Mucosa of descending colon (tissue), 3 donors: ENCODE measurements at places on chromosomes 11 and 22. TPM values are rescaled to one million over a fixed set of nuclear protein-coding genes. Genes with fewer than 3 reads are reported as not detected.

DNA sequence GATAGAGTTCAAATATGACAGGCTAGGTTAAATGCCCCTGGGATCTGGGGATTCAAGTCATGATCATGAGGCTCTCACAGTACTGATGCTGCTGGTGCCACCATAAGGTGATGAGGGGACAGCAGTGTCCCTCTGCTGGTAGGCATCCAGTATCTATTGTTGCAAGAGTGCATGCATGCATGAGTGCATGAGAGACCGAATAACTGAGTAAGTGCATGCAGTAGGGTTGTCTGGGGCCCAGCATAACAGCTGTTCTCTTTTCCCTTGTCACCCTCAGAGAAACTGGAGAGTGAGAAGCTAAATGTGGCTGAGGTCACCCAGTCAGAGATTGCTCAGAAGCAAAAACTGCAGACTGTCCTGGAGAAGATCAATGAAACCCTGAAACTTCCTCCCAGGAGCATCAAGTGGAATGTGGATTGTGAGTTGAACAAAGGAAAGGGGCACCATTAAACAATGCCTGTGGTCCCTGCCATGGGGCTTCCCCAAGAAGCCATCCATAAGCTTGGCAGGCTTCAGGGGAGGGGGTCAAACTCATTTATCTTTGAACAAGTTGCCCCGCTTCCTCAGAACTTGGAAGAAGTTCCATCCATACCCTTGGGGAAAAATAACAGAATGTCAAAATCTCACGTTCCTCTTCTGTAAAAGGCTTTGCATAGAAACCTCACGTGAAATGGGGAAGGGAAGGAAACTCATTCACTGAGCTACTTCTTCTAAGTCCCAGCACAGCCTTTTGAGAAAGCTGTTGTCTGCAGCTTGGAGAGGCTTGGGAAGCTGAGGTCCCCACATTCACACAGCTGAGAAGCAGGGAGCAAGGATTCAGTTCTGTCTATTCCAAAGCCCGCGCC is 119.0 kb downstream of the PARVA start:
- no peak for DNase-seq

DNA sequence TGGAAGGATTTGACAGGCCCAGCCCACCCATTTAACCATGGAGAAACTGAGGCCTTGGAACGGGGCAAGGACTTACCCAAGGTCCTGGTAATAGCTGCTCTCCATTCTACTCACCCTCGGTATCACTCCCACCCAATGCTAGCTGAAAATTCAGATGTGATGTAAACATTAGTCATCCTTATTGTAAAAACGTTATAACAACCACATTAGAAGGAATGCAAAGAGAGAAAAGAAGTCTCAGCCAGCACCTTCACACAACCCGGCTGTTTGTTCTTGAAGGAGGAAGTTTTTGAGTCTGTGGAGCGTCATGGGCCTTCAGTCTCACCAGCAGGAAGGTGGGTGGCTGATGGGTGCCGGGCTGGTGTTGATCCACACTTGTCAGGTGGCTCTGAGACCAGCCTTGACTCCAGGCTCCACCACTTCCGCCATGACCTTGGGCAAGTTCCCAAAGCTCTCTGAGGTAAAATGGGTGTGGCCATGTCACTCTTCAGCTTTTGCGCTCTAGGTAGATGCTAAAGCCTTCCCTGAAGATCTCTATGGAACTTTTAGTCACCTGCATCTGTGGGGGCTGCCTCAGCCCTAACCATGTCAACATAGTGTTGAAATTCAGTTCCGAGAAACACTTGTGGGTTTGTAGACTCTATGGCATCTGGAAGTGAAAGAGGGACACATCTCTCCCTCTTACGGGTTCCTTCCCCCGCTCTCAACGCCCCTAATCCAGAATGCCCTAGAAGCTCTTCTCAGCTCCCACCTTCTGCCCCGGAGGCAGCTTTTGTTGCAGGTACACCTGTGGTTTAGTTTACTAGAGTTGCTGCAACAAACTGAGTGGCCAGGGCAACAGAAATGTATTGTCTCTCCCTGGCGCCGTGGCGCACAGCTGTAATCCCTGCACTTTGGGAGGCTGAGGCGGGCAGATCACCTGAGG is 14.8 kb downstream of the CD6 start:
- DNase-seq = peak; percentile 87

DNA sequence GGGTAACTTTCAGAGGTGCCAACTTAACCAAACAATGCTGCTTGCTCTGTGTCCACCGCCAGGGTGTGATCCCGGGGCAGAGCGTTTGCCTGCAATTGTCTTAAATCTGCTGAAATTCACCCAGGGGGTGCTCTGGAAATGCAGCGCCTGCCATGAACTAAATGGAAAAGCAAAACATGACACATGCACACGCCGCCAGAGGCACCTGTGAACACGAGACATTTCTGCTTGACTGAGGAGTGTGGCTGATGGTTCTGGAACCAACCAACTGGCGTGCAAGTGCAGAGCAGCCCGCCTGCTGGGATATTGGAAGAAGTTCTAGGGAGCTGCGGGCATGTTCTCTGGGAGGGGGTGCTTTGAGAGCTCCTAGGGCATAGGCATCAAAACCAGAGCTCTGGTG is 30.4 kb downstream of the DSCAML1 start:
- no peak for DNase-seq

- DNase-seq = no peak
These were observed 3.3 kb downstream of the FXYD6 start for GRCh38 chr11:117872975-117873827.

- no peak for DNase-seq
These were observed 16.1 kb downstream of the TMEM25 start for GRCh38 chr11:118547132-118547531.

GRCh38 chr11:123428116-123428715 is 1.9 kb upstream of the GRAMD1B start:
- DNase-seq = no peak

DNA sequence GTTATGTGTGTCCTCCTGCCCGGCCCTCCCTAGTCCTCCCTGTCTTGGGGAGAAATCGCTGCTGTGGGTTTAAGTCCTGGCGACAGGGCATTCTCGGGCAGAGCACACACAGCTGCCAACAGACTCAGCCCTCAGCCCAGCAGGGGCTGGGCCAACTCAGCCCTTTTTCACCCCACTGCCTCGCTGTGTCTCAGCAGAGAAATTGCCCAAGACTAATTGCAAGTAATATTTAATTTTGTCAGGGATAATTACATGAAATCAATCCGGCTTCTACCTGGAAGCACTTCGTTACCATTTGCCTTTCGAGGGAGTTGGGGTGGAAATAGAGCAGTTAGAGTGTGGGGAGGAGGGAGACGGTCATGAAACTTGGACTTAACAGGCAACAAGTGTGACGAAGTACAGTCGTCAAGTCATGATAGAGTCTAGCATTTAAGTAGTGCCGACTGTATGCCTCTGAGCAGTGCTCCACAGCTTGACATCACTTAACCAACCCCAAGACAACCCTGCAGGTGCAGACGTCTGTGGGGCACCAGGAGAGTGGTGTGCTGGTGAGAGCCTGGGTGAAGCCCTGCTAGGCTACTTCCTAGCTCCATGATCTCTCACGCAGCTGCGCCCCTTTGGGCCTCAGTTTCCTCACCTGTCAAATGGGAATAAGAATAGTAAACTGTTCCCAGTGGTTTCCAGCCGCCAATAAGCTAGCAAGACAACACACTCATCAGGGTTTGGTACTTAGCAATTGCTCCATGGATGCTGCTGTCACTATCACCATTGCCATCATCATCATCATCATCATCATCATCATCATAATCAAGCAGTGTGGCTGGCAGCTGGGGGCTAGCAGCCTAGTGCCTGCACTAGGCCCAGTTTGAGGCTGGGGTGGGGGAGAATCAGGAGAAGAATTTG is 29.2 kb downstream of the MN1 start:
- DNase-seq = no peak

SERPING1 gene
- 31.0 TPM for total RNA-seq

CDC42EP1 gene
- 52.0 TPM for total RNA-seq

- DNase-seq = no peak
These were observed 9.1 kb upstream of the SYT7 start for GRCh38 chr11:61589961-61590360.

CCDC90B gene
- 38.3 TPM for total RNA-seq

GVQW3 gene
- total RNA-seq = 4.7 TPM

MMP3 gene
- total RNA-seq = 0.47 TPM

GRCh38 chr11:94638301-94638901 is 71.2 kb downstream of the PIWIL4 start:
- DNase-seq = no peak

GRCh38 chr22:48853627-48854240 is 973.9 kb downstream of the BRD1 start:
- DNase-seq = no peak

GRCh38 chr11:114097832-114098231 is 38.3 kb downstream of the ZBTB16 start:
- DNase-seq = no peak

OR6A2 gene
- total RNA-seq = 0.29 TPM

DNA sequence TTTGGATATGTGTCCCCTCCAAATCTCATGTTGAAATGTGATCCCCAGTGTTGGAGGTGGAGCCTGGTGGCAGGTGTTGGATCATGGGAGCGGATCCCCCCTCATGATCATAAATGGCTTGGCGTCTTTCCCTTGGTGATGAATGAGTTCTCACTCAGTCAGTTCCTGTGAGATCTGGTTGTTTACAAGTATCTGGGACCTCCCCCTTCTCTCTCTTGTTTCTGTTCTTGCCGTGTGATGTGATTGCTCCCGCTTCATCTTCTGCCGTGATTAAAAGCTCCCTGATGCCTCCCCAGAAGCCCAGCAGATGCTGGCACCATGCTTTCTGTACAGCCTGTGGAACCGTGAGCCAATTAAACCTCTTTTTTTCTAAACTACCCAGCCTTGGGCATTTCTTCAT is 102.2 kb downstream of the SEZ6L start:
- no peak for DNase-seq

DNA sequence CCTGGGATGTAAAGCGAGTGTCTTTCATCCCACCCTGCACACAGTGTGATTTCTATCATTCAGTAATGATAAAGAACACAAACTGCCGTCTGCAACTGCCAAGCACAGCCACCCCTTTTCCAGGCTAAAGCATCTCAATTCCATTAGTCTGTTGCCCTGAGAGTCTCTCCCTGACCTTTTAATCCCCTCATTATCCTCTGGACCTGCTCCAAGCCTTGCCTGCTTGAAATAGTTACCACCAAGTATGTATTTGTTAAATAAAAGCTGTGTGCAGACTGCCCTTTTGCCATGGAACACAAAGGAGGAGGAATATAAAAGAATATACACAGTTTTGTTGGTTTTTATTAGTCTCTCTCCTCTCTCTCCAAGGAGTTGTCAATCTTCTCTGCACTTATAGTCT is 13.0 kb downstream of the GRAP2 start:
- DNase-seq = no peak

TMX2 gene
- 113 TPM for total RNA-seq

GRCh38 chr11:79400717-79401330 is 40.0 kb downstream of the TENM4 start:
- peak; percentile 54 for DNase-seq

DNA sequence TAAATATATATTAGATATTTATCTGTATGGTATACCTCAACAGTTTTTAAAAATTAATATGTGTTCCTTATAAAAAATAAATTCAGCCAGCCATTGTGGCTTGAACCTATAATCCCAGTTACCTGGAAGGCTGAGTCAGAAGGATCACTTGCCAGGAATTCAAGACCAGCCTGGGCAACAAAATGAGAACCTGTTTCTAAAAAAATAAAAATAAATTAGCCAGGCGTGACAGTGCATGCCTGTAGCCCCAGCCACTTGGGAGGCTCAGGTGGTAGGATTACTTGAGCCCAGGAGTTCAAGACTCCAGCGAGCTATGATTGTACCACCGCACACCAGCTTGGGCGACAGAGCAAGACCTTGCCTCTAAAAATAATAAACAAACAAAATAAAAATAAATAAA is 54.9 kb downstream of the PHF21A start:
- no peak for DNase-seq

GRCh38 chr11:111069066-111069465 is 176.5 kb upstream of the POU2AF2 start:
- DNase-seq = no peak

- no peak for DNase-seq
These were observed 2.4 kb upstream of the FGF3 start for GRCh38 chr11:69821511-69822040.

GGT1 gene
- 124 TPM for total RNA-seq

- DNase-seq = no peak
These were observed 122.5 kb downstream of the APIP start for GRCh38 chr11:34793666-34794065.

RHOD gene
- total RNA-seq = 7.2 TPM

- no peak for DNase-seq
These were observed 160.2 kb upstream of the LARGE1 start for GRCh38 chr22:34080433-34080832.

DNA sequence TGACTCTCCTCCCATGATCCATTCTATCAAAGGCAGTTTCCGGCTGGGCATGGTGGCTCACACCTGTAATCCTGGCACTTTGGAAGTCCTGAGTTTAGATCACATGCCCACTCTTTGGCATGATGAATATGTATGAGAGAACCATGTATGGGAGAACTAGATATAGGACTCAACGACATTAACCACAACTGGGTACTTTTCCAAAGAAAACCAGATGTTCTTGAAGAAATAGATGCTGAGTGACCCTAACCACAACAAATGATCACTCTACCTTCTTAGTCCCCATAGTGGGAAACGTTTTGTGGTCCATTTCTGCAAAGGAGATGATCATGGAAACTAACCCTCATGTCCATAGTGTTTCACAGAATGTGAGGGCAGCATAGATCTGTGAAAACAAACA is 13.6 kb downstream of the FJX1 start:
- DNase-seq = no peak

CECR2 gene
- 0.29 TPM for total RNA-seq

DNA sequence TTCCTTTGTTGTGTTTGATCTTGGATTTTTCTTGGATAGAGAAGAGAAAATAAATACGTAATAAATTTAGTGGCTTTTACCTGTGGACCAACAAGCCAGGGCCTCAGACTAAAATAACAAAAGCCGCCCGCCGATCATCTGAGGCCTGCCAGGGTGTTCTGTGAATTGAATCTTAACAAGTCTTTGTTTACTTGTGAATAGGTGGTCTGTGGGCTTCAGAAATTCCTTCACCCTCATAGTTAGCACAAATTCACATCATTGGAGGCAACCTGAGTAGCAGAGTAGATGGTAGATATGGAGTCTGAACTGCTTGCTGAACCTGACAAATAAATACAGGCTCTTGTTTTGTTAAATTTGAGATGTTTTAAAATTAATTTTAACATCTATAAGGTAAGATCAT is 176.3 kb upstream of the MTNR1B start:
- DNase-seq = no peak

- peak; percentile 72 for DNase-seq
These were observed 7.2 kb downstream of the ATG16L2 start for GRCh38 chr11:72821221-72821919.

FAM180B gene
- 0.36 TPM for total RNA-seq
